Stimulated activated CD4-positive, alpha-beta T cell treated with anti-CD3 and anti-CD28 coated beads, Interleukin-1b, Interleukin-23, amount 100 ng/mL, for 1 hour (primary cell): ENCODE measurements at places on chromosomes 3 and 15.
A peak's percentile ranks its signal among the peaks of the same experiment; 100 is the strongest.

DNA sequence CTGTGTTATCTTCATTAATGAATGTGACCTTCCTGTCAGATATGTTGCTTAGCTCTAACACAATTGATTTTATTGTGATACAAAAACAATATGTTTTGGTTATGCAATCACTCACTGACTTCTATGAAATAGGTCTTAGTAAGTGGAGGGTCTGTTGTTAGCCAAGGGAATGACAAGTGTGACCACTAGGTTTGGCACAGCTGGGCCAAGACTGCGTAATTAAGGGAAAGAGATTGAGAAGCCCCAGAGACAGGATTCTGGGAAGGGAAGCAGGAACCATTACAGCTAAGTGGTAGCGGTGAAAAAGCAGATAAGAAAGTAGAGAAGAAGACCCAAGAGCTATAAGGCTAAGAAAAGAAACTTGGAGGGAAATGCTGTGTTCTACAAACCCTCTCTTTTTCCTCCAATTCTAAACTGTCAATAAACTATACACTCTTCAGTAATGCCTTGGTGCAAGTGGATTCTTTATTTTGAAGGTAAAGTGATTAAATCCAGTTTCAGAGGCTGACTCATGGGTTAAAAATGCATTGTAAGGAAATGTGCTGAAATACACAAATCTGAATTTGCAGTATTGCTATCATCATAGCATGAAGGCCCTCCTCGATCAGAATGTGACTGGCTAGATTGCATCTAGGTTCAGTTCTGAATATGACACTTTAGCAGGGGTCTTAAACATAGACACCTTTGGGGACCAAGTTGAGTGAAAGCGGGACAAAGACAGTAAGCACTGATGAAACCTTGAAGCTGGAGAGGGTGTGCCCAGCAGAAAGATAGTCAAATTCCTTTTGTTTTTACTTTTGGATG lies 26.1 kb downstream of the KCNMB2 start:
- DNase-seq, result no peak

- no peak for DNase-seq
Measured at GRCh38 chr3:152305075-152305474, 36.3 kb downstream of the MBNL1 start.

GRCh38 chr3:157132936-157133335 lies 27.0 kb downstream of the CCNL1 start:
- no peak for DNase-seq

DNA sequence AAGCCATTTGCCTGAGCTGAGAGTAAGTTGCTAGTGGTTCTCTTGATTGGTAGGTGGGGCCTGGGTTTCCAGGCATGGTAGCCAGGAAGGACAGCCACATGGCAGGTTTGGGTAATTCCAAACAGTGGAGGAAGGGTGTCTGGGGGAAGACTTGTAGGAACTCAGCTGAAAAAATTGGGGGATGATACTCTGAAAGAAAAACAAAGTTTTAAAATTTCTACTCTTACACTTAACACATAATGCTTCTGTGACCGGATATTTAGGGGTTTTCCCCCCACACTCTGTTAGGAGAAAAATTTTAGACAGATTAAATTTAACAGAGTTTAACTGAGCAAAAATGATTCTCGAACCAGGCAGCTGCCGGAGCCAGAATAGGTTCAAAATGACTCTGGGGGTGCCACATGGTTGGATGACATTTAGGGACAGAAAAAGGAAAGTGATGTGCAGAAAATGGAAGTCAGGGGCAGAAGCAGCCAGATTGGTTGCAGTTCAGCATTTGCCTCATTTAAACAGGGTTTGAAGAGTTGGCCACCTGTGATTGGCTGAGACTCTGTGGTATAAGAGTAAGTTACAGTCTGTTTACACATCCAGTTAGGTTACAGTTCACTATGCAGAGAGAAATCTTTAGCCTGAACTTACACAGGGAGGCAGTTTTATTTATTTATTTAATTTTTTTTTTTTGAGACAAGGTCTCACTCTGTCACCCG lies 8.1 kb downstream of the B2M start:
- peak; percentile 46 for DNase-seq

- no peak for DNase-seq
Measured at GRCh38 chr3:27585429-27585828, 101.2 kb upstream of the SLC4A7 start.

- no peak for DNase-seq
Measured at GRCh38 chr3:52226229-52226817, 878 bp upstream of the TLR9 start.

- no peak for DNase-seq
Measured at GRCh38 chr15:89907289-89907688, 5.5 kb downstream of the ARPIN start.

DNA sequence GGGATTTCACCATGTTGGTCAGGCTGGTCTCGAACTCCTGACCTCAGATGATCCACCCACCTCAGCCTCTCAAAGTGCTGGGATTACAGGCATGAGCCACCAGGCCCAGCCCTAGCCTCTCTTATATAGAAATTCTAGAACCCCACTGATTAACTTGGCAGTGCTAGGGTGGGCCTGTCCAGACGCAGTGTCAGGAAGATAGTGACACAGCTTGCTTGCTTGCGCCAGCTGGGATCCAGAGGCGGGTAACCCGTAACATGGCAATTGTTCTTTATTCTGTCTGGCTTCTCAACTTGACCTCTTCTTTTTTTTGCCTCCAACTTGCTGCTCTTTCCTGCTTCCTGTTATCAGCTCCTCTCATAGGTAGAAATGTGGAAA lies 16.2 kb downstream of the CEP19 start:
- no peak for DNase-seq

GRCh38 chr3:126752303-126753190 lies 48.5 kb downstream of the CHCHD6 start:
- no peak for DNase-seq

DNA sequence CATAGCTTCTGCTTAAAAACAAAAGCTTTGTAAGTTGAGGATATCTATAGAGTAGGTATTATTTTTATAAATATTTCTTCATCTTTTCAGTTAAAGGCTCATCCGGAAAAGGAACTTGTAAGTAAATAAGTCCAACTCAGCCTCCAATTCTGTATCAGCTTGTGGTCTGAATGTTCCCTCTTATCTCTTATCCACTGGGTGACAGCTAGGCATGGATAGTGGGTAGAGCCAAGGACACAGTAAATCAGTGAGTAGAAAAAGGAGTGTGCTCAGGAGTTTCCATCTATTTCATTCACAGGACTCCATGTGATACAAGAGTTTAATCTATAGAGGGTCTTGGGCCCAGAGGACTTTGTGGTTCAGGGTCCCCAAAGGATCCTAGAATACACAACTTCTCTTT lies 50.9 kb downstream of the FRMD5 start:
- DNase-seq, result no peak

DNA sequence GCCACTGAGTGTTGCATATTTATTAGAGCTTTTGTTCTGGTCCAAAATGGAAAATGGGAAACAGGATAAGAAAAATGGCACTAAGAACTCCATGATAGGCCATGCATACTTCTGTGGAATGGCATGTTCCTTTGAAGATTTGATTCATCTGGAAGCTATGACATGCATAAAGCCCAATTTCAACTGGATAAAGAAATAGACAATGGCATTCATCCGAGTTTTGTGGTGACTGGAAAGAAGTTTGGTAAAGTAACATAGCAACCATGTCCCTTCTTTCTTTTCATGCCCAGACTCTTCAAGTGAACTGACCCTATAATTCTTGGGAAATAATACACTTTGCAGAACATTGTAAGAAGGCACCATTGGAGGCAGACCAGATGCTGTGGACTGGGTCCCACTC lies 368.4 kb upstream of the IL12A start:
- DNase-seq, result no peak

- DNase-seq, result no peak
Measured at GRCh38 chr3:125267460-125267859, 54.9 kb upstream of the SLC12A8 start.

GRCh38 chr3:125262161-125262560 lies 49.6 kb upstream of the SLC12A8 start:
- no peak for DNase-seq

DNA sequence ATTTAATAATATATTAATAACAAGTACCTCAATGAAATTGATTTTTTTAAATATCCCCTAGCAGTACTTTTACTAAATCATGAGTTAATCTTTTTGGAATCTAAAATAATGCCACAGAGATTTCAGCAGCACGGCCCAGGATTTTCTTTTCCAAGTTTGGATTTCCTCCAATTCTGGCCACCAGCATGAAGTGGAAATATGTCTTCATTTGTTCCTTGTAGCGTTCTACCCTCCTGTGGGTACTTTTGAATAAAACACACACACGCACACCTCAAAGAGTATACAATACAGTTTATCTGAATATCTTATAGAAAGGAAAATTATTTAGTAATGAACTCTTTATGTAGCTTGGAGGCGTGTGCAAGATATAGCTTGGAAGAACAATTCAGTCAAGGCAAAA lies 125.1 kb upstream of the STT3B start:
- no peak for DNase-seq

DNA sequence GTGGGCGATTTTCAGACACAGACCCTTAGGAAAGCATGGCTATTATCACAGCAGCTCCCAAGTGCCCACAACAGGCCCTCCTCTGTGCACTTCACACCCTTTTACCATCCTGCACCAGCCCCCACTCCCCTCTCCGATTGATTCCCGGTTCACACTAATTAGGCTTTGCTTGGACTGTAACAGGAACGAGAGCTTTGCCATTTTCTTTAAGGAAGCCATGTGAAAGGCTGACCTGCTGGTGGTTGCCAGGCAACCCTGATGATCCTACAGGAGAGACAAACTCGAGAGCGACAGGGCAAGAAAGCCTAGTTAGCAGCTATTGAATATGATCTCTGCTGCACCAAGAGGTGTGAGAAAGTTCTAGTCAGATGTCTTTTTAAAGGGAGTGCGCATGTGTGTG lies 28.2 kb upstream of the DET1 start:
- DNase-seq, result no peak

GRCh38 chr3:152610622-152611021 lies 224.3 kb upstream of the P2RY1 start:
- no peak for DNase-seq

GRCh38 chr3:38989917-38990510 lies 61.7 kb downstream of the SCN11A start:
- no peak for DNase-seq

- DNase-seq, result no peak
Measured at GRCh38 chr3:51975852-51976549, 1.1 kb downstream of the ABHD14A start.

DNA sequence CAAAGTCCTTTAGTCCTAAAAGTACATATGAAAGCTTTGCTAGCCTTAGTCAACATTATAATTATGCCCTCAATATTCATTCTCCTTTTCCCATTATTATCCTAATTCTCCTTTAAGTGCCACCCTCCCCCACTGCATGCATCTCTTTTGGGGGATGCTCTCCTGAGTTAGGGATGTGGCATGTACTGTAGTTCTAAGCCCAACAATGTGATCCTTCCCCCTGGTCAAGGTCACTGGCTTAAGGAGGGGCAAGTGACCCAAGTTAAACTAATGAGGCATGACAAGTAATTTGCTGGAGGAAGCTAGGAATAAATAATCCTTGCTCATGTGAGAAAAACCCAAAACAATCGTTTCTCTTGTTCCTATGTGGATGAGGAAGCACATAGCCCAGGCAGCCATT lies 343.9 kb upstream of the SUCLG2 start:
- DNase-seq, result no peak

- DNase-seq, result no peak
Measured at GRCh38 chr3:42476225-42477125, 26.0 kb upstream of the VIPR1 start.

DNA sequence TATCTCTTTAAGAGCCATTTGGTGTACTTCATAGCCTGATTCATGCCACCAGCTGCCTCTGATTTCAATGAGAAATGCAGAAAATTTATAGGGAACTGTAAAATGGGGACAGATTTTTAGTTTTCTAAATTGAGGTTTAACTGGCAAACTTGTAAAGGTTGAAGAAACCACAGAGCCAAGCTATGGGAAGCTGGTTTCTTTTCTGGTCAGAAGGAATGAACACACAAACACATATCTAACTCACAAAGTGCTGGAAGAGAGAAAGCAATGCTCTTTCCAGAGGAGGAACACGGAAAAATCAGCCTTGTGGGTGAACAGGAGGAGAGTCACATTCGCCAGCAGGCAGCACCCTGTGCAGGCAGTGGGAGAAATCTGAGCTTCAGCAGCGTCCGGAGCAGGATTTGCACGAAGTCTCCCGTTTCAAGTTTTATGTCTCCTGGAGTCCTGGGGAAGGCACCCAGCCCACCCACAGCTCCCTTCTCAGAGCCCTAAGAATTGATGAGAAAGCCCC lies 481 bp downstream of the MASP1 start:
- no peak for DNase-seq

DNA sequence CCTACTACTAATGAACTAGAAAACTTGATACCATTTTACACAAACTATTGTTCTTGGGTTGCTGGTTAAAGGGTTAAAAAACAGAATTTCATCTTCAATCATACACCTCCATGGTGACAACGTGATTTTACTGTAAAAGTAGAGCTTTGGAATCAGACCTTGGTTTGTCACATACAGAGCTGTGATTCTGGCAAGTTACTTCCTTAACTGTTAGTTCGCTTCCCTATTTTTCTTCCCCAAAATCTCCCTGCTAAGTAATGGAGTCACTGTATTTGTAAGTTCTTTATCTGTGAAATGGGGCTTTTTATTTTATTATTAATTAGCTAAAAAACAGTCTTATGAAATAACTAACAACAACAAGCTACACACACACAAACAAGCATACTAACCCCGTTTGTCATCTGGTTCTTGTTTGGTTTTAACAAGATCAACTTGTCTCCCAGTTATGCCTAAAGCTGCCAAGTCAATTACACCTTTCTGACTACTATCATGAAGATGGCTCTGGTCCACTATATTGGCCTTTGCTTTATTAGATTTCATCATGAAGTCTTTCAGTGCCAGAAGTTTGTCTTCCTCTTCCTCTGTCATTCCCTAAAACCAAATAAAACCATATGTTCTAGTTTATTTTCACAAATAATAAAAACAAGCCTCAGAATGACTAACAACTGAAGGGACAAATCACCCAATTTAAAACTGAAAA lies 38.6 kb downstream of the PIK3R4 start:
- DNase-seq, result no peak

DNA sequence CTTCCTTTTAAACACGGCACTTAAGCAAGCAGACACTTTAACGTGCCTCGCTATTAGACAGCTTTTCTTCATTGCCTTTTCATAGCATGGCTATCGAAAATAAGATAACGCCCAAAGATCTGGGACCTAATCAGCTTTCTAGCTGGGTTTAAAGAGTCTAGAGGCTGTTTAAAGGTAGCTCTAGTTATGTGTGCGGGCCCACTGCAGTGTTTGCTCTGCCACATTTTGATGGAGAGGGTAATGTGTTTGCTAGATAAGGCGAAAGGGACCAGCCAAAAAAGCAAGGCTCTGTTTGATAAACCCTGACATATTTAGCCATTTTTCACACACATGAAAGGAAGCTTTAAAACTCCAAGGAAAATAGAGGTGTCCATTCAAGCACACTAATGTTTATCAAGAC lies 91.6 kb downstream of the NR2F2 start:
- no peak for DNase-seq
